Stimulated activated memory B cell treated with anti-CD40 and anti-IgM and Interleukin-4, amounts not matched to agents 10 μg/mL and 1 μg/mL and 100 μg/mL, for 72 hours (primary cell): ENCODE measurements at places on chromosomes 11 and 22.

DNA sequence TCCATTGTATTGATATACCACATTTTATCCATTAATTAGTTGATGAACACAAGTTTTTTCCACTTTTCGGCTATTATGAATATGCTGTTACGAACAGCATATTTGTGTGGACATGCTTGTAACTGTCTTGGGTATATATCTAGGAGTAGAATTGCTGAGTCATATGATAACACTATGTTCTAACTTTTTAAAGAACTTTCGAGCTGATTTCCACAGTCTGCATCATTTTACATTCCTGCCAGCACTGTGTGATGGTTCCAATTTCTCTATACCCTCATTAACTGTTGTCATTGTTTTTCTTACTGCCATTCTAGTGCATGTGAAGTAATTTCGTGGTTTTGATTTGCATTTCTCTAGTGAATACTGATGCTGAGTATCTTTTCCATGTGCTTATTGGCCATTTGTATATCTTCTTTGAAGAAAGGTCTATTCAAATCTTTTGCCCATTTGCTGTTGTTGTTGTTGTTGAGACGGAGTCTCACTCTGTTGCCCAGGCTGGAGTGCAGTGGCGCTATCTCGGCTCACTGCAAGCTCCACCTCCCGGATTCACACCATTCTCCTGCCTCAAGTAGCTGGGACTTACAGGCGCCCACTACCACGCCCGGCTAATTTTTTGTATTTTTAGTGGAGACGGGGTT lies 7.4 kb upstream of the RCE1 start:
- ATAC-seq, result no peak

DNA sequence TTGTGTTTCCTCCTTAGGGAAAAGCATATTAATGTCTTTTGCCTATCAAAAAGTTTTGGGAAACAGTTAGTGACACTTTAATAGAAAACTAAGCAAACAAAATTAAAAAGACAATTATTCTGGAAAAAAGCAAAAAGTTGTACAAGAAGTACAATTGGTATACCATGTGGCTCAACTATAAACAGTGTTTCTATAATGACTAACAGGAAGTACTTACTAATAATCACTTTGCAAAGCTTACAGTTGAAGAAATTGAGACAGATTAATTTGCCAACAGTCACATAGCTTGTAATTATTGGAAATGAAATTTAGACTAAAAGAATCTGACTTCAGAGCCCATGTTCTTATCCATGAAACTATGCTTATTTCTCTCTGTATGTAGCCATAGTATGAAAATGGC lies 24.7 kb downstream of the PPME1 start:
- no peak for ATAC-seq

- no peak for ATAC-seq
Measured at GRCh38 chr11:117478926-117479325, 151.3 kb downstream of the CEP164 start.

GRCh38 chr11:47586098-47586855 lies at the start of gene FAM180B:
Gene FAM180B (plus strand): TSS chr11:47586678. CDS start chr11:47586769, 91 bp downstream.
- ATAC-seq, result no peak

GRCh38 chr22:39176143-39176713 lies 23.7 kb upstream of the CBX7 start:
- no peak for ATAC-seq

DNA sequence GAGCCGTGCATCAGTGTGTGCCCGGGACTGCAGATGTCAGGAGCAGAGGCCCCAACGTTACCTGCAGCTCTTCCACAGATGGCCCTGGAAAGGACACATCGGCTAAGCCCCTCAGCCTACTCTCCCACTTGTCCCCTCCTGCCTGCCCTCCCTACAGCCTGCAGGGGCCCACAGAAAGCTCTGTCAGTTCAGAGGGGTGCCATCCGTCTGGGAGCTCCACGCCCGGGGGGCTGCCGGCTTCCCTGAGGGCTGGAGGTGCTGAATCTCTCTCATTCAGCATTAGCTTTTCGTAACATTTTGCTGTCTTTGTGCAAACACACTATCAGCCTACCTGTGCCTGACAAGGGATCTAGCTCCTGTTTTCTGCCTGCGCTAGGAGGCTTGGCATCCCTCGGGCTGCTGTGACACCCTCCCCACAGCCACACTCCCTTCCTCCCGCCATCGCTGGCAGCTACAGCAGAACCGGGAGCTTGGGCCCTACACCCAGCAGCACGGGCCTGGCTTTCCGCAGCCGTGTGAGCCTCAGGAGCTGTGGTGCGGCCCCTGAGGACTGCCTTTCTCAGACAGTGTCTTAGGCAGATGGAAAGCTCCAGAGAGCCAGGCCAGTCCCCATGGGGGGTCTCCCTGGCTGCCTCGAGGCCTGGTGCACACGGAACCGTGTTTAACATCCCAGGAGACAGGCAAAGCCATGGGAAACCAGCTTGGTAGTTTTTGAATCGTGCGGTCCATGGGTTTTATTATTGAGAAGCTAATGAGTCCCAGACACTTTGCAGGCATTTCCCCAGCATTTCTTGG lies 198.3 kb upstream of the B3GAT1 start:
- no peak for ATAC-seq

DNA sequence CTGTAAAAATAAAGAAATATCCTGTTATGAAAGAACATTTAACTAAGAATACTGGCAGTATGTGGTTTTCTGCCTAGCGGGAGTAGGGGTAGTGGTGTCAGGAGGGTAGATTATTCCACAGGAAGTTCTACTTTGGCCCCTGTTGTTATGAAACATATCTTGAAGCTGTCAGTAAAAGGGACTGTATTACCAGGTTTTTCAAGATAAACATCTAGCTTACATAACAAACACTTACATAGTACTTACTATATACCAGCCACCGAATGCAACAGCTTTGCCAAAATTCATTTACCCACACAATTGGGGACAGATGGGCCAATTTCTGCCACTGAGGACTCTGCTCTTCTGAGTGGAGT lies 3.7 kb downstream of the TMEM123 start:
- no peak for ATAC-seq

- peak; percentile 81 for ATAC-seq
Measured at GRCh38 chr22:22210375-22210774, 34.2 kb upstream of the VPREB1 start.

- ATAC-seq, result no peak
Measured at GRCh38 chr22:21693333-21693998, 27.7 kb downstream of the PPIL2 start.

DNA sequence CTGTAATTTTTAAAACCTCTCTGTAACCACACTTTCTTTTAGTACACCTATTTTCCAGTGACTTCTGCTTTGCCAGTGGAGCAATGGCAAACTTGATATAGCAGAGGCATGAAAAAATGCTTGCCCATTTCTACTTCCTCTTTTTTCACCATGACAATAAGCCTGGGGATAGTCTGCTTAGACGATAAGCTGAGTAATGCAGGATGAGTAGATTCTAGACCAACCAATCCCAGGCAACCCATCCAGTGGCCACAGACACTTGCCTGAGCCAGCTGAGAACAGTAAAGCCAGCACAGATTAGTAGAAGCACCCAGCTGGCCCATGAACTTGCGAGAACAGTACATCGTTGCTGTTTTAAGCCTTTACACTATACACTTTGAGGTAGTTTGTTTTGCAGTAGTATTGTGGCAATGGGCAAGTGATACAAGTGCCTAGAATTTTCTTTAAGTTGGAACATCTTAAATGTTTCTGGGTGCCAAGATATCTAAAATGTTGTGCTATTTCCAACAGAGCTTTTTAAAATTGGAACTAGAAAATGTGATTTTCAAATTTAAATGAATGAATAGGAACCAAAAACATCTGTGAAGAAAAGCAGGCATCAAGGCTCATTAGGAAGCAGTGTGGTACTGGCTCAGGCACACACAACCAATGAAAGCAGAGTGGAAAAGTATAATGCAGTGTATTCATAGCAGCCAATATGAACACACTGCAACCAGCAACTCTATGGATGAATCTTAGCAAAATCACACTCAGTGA lies 37.7 kb downstream of the DDI1 start:
- peak; percentile 77 for ATAC-seq

DNA sequence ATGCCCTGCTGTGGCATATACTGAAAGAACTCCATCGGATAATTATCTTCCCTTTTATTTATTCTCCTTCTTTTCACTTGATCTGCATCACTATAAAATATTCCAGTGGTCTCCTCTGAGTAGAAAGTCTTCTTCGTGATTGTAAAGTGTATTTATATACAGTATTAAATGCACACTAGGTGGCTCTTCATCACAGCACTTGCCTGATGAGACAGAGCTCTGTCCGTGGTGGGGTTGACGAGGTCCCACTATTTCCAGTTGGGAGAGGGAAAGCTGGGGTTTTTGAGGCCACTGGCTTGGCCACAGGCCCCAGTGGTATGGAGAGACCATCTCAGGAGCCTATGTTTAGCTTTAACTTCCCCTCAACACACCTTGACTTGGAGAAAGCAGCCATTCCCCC lies 31.6 kb upstream of the ZBTB16 start:
- ATAC-seq, result no peak

GRCh38 chr11:11313902-11314692 lies 39.0 kb downstream of the CSNK2A3 start:
- no peak for ATAC-seq

DNA sequence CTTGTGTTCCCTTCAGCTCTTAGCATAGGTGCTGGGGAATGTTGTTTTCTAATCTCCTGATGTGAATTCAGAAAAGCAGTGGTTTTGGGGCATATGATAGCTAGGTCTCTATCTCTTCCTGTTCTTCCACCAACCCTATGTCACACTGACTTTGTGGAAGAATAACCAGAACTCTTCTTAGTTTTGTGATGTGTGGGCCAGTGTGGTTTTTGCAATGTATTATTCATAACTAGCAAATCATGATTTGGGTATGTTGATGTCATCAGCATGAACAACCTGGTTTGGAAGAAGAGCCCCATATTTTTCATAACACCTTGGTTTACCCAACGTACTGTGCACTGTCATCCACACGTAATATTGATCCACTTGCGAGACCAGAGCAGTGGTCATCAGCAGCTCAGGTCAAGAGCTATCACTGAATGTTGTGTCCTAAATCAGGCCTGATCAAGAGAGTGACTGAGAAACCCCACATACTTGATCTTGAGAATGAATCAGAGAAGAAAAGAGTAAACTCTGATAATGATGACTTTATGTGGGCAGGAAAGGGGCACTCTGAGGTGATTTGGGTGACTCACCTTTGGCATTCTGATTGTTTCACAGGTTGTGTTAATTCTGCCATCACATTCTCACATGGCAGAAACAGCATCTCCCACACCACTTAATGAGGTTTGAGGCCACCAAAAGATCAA lies 19.4 kb upstream of the MS4A6E start:
- peak; percentile 54 for ATAC-seq

GRCh38 chr22:19610518-19611253 lies 86.5 kb upstream of the CLDN5 start:
- ATAC-seq, result peak; percentile 61

- no peak for ATAC-seq
Measured at GRCh38 chr11:68575025-68575665, 109.2 kb upstream of the GAL start.

GRCh38 chr11:75775056-75775455 lies 6.5 kb downstream of the DGAT2 start:
- no peak for ATAC-seq

DNA sequence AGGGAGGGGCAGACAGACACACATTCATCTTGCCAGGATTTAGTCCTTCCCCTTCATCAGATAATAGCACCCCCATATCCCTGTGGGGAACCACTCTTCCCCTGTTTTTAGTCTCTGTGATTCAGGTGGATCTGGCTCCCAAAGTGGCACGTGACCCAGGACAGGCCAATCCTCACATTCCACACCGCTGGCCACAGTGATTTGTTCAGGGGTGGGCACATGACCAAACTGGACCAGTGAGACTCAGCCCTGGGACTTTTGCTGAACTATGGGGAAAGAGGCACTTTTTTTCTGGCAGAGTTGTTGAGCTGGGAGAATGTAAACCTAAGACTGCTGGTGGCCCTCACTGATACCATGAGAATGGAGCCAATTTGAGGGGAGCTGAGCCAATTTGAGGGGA lies 19.1 kb upstream of the KCNJ11 start:
- no peak for ATAC-seq

GRCh38 chr22:31084811-31085492 lies 3.8 kb downstream of the SMTN start:
- peak; percentile 88 for ATAC-seq

- ATAC-seq, result no peak
Measured at GRCh38 chr22:38469306-38469781, 1.4 kb downstream of the KDELR3 start.

- ATAC-seq, result no peak
Measured at GRCh38 chr11:10333490-10333889, 28.6 kb downstream of the ADM start.

DNA sequence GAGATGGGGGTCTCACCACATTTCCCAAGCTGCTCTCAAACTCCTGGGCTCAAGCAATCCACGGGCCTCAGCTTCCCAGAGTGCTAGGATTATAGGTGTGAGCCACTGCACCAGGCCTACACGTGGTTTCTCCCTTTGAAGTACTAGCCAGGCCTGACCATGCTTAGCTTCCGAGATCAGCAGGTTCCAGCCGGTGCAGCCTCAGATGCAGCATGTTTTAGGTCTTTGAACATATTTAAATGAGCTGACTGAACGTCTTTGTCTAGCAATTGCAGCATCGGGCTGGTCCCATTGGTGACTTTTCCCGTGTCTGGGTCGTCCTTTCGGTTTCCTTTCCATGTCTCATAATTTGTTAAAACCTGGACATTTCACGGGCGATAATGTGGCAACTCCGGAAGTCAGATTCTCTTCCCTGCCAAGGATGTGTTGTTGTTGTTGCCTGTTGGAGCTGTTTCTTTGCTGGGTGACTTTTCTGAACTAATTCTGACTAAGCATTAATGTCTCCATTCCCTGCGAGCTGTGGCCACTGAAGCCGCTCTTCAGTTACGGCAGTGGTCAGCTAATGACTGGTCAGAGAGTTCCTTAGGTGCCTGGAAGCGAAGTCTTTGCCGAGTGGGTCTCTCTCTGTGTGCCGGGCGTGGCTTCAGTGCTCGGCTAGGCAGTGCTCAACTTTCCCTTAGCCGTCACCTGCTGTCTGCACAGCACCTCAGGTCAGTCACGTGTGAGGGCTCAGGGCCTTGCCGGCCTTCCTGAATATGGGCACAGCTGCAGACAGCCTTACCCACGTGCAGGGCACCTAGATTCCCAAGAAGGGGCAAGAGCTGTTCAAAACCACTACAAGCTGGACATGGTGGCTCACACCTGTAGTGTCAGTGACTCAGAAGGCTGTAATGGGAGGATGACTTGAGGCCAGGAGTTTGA lies 3.8 kb upstream of the CYP2D6 start:
- ATAC-seq, result no peak

GRCh38 chr11:61659413-61660196 lies 20.6 kb upstream of the DAGLA start:
- no peak for ATAC-seq

DNA sequence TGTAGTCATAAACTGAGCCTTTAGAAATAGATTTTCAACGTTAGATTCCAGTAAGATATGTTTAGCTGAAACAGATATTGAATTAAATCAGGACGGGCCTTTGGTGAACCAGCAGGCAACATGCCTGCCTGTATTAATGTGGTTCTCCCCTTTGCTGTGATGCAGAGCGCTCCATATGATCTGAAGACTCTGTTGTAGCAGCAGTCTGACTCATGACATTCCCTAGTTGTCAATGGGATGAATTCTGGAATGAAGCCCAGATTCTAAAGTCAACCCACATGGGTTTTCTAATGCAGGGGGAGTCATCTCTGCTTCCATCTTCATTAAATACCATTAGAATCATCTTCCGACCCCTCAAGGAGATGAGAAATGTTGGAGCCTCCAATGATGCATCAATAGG lies 864.5 kb downstream of the NTM start:
- ATAC-seq, result no peak
